ENCODE measurements at places on chromosomes 12 and 14.

DNA sequence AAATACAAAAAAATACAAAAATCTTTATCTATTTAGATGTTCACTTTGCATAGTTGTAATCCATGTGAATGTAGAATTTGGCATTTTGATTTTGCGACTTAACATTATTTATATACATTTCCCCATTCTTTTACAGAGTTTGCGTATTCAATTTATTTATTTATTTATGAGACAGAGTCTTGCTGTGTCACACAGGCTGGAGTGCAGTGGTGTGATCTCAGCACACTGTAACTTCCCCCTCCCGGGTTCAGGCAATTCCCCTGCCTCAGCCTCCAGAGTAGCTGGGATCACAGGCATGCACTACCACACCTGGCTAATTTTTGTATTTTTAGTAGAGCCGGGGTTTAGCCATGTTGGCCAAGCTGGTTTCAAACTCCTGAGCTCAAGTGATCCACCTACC lies 25.3 kb upstream of the STRN3 start:
- DNase-seq: no peak

GRCh38 chr12:120376934-120377572 lies 8.1 kb upstream of the MSI1 start:
- DNase-seq: no peak

DNA sequence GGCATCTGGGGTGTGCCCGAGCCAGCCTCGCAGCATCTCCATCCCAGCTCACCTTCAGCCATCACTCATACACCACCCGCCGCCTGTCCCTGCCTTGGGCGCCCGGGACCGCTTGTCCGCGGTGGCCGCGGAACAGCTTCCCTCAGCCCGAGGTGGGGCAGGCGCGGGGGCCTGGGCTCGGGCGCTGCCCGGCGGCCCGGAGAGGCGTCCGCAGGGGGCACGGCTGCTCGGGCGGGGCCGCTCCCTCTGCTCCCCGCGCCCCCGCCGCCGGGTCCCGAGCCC lies 430 bp downstream of the SLC41A2 start:
- no peak for DNase-seq

DNA sequence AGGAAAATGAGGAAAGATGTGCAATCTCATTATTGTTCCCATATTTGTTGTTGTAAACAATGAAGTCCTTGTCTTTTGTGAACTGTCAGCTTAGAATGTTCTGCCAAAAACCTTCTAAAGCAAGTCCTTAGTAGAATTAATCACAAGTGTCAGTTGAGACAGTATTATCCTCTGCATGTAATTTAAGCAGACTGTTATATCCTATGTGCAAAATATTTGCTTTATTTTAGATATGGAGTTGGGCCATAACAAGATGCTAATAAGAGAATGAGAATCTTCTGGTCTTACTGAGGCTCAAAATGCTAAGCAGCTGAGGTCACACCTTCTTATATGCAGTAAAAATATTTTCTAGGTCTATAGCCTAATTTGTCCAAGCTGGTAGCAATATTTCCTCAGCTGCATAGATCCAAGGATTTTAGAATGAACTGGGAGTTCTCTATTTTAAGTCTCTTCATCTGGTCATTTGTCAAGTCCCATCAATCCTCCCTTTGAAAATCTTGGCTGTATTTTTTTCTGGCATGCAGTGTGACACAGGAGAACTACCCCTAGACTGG lies 222.3 kb upstream of the NAV3 start:
- no peak for DNase-seq

DNA sequence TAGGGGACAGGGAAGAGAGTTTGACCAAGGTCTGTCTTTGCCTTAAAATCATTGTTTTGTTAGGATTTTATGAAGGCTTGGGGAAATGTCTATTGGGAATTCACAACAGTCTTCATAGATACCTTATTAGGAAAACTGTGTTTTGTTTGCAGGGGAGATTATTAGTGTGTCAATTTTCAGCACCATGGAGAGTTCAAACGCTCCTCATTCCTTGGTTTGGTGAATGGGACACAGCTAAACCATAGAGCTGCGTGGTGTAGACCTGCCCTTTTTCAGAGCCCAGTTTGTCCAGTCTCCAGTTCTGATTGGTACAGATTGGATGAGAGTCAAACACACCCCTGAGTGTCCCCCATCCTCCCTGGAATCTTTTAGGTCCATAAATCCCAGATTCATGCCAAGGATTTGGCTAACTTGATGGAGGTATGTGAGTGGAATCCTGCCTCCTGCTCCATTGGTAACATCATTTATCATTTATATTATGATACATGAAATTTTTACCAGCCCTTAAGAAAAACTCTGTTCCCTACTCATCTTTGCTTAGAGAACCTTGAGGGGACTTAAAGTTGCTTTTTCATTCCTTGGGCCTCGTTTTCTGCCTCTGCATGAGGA lies 12.0 kb downstream of the NGDN start:
- no peak for DNase-seq

- no peak for DNase-seq
Measured at GRCh38 chr12:44313188-44313587, 477.3 kb downstream of the TMEM117 start.

GRCh38 chr14:104395941-104396681 lies 183.5 kb upstream of the C14orf180 start:
- no peak for DNase-seq

DNA sequence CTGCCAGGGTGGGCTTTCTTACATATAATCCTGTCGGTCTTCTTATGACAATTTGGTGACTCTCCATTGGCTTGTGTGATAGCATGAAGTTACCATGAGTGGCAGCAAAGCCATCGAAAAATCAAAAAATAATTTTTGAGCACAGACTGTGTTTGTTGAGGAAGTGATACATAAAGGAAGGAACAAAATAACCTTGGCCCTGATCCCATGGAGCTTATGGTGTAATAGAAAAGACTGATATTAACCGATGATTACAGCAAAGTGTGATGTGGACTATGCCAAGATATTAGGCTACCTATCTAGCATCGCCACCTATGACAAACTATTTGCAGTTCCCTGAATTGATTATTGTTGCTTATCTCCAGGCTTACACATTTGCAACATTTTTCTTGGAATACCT lies 383.2 kb downstream of the AEBP2 start:
- DNase-seq: no peak

DNA sequence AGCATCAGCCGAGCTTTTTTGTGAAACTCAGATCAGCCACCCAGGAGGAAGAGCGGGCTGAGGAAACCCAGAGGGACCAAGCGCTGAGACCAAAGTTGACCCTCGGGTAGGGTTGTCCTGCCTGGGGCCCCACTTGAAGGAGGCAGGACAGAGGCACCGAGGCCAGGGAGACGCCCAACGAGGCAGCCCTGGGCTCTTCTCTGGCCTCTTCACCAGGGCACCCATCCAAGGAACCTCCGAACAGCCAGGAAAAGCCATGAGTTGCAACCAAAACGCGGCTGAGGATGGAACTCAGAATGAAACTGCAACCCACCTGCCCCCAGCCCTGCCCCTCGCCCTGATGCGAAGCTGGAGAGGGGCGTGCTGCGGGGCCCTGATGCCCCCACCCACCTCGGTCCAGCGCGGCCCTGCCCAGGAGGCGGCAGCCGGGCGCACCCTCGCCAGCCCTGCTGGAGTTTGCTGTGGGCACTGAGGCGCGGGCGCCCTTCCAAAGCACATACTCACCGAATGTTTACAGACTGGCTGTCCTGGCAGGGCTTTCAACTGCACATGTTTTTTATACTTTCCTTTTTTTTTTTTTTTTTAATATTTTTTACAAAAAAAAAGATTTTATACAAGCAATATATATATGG lies 41.9 kb downstream of the JDP2 start:
- peak; percentile 92 for DNase-seq

GRCh38 chr14:64762044-64763034 lies 58.1 kb downstream of the PLEKHG3 start:
- DNase-seq: peak; percentile 76

- DNase-seq: no peak
Measured at GRCh38 chr14:30813216-30813615, 61.1 kb upstream of the COCH start.

DNA sequence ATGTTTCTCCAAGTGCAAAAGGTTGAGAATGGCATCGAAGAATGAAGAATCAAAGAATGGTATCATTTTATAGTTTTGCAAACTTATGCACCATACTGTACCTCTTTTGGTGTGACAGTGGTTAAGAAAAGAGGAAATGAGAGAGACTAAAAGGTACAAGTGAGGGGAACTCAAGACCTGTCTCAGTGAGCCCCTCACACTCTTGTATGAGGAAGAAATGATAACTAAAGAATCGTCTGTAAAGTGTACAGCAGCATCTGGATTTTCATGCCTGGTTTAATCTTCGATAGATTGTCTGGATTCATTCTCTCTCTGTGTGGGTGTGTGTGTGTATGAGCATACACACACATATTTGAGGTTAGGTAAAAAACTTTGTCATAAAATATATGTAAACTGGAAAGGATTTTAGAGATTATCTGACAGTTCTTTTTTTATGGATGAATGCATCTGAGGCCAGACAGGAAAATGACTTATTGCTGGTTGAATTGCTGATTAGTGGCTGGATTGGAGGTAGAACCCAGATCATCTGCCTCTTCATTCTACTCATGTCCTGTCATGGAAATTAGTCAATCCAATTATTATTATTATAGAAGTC lies 16.0 kb upstream of the SLC38A2 start:
- no peak for DNase-seq

- DNase-seq: no peak
Measured at GRCh38 chr14:73666583-73666982, 21.8 kb downstream of the DNAL1 start.

- DNase-seq: no peak
Measured at GRCh38 chr12:42143452-42144157, 1.1 kb downstream of the GXYLT1 start.

DNA sequence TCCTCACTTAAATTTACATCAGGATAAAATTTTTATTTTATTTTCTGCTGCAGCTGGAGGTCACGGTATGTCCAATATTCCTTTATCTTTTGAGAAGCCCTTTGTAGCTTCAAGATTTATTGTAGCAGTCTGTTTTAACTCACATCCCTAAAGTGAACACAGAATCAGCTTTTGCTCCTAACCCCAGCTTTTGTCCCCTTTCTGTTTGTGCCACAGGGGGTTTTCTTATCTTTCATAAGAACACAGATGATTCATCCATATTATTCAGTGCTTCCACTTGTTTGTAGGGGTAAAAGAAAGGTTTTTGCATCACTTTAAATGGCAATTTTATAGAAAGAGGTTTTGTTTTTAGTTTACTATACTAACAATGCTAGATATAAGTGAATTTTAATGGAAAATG lies 21.8 kb upstream of the PIK3C2G start:
- DNase-seq: no peak

GRCh38 chr12:92145731-92146496 lies at the start of gene BTG1:
BTG1 (minus strand) TSS chr12:92145846; CDS start chr12:92145535, 311 bp downstream.
- DNase-seq: peak; percentile 99

DNA sequence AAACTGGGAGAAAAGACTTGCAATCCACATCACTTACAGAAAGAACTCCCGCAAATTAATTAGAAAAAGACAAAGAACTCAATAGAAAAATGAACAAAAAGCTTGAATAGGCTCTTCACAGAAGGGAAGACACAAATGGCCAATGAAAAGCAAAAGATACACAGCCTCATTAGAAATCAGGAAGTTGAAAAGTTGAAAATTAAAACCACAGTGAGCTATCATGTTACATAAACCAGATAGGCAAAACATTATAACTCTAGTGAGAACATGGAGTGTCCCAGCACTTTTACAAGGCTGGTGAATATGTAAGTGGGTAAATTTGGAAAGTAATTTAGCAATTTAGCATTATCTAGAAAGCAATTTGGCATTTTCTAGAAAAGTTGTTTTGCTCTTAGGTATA lies 158.4 kb upstream of the RASSF8 start:
- no peak for DNase-seq

DNA sequence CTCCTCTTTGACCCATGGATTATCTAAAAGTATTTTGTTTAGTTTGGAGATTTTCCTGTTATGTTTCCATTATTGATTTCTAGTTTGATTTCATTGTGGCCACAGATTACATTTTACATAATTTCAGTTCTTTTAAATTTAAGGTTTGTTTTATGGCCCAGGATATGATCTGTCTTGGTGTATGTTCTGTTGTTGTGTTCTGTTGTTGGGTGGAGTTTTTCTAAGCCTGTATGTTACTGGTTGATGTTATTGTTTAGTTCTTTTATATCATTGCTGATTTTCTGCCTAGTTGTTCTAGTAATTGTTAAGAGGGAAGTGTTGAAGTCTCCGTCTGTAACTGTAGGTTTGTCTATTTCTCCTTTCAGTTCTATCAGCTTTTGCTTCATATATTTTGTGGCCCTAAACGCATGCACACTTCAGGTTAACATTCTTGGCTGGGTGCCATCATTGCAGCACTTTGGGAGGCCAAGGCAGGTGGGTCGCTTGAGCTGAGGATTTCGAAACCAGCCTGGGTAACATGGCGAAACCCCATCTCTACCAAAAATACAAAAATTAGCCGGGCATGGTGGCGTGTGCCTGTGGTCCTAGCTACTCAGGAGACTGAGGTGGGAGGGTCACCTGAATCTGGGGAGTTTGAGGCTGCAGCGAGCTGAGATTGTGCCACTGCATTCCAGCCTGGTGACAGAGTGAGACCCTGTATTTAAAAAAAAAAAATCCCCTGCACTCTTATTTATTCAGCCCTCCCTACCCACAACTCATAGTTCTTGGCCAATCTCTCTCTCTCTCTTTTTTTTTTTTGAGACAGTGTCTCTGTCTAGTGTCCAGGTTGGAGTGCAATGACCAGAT lies 28.1 kb upstream of the CFL2 start:
- no peak for DNase-seq

- no peak for DNase-seq
Measured at GRCh38 chr12:47577206-47577989, 128.4 kb downstream of the RPAP3 start.

- DNase-seq: no peak
Measured at GRCh38 chr12:132512197-132513069, 22.5 kb downstream of the FBRSL1 start.

DNA sequence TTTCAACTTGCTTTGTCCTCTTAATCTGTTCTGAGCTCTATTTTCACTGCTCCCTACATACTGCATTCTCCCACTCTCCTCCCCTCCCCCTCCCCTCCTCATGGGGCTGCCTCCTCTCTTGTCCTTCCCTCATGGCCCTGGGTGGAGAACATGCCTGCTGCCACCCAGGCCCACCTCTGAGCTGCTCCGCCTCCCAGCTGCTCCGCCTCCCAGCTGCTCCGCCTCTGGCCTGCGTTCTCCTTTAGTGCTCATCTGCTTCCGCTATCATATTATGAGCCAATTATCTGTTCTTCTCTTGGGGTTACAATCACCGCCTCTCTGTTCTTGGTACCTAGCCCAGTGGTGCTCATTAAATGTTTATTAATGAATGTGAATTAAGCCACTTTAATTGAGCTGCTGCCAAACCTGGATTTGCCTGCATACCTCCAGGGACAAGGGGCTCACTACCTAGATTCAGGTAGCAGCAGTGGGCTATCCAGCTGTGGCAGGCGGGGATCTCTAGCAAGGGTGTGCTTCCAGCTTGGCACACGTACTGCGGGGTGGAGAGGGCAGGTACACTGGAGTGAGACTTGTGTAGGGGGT lies 32.0 kb upstream of the FAM181A start:
- DNase-seq: no peak

Measured in upper lobe of right lung (tissue), 1 donor.